ENCODE measurements at places on chromosomes 12 and 14. TPM values are rescaled to one million over a fixed set of nuclear protein-coding genes. Genes with fewer than 3 reads are reported as not detected.

Gene OR6C65
- not detected for total RNA-seq

Gene BHLHE41
- total RNA-seq: 2.1 TPM

Gene FBRSL1
- total RNA-seq: 1.9 TPM

Gene ACOT4
- total RNA-seq: 1.4 TPM

Gene VRTN
- not detected for total RNA-seq

Gene ART4
- total RNA-seq: 7.9 TPM

Gene OR6C2
- not detected for total RNA-seq

Gene RNASE2
- total RNA-seq: not detected

Gene B4GALNT1
- 2.8 TPM for total RNA-seq

Gene NFKBIA
- total RNA-seq: 110 TPM

Gene SUDS3
- total RNA-seq: 34.1 TPM

Data from regular cardiac myocyte (primary cell).